ENCODE measurements at places on chromosomes 5 and 9. TPM values are rescaled to one million over a fixed set of nuclear protein-coding genes. Genes with fewer than 3 reads are reported as not detected.

DNA sequence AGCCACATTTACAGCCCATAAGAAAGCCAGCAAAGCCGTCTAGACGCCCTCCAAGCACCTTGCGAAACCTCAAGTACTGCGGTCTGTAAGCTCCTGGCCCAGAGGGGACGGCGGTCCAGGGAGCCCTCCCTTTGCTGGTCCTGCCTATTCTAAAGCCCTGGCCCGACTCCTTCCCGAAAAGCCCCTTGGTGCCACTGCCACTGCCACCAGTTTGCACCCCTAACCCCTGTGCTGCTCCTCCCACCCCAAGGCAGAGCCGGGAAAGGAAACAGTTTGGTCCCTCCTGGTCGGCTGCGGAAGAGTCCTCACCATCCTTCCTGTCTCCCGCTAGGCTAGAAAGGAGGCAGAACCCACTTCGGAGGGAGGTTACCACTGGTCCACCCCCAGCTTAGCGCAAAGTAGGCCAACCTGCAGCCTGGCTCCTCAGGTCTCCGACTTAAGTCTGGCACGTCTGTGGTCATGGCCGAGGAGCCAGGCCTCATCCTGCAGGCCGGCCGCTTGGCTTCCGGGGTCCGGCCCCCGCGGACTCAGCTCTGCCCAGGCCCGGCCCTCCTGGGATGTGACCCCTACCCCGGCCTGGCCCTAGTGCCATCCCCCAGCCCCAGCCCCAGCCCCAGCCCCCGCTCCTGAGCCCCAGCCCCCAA is 916 bp downstream of the TOR1A start:
- DNase-seq: peak; percentile 48

DNA sequence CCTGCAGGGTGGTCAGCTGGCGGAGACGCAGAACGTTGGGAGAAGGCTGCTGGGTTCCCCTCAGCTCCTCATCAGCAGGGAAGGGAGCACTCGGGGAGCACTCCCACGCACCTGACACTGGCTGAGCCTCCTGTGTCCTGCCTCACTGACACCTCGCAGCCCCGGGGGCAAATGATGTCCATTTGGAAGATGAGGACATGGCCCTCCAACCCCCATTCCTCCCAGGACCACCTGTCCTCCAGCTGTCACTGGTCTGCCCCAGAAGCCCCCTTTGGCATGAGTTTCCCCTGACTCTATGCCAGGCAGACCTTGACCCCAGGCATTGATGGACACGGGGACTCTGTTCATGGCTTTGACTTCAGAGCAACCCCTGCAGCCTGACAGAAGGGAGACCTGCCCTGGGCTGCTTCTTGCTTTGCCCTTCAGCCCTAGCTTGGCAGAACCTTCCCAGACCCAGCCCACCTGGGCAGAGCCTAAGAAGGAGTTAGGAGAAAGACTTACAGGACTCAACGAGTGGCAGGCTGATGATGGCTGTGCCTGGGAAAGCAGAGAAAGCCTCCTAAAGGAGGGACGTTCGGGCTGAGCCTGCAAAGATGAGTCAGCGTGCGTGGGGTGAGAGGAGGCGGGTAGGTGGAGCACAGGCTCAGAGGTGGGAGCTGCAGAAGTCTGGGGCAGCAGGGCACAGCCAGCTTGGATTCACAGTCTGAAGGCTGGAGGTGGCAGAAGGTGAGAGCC is 90.6 kb downstream of the LMX1B start:
- peak; percentile 74 for DNase-seq

GRCh38 chr9:29775491-29775890 is 2202.2 kb upstream of the C9orf72 start:
- DNase-seq: no peak

DNA sequence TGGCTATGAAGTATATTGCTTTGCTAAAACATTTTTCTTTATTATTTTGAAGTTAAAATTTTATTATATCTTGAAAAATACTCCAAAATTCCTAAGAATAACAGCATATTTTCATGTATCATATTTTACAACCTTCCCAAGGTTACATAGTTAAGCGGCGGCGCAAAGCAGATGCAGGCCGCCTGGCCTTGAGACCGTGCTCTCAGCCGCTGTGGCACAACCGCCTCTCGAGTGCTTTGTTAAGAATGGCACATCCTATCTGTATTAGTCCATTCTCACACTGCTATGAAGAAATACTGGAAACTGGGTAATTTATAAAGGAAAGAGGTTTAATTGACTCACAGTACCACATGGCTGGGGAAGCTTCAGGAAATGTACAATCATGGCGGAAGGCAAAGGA is 228.8 kb downstream of the ARRDC3 start:
- no peak for DNase-seq

DNA sequence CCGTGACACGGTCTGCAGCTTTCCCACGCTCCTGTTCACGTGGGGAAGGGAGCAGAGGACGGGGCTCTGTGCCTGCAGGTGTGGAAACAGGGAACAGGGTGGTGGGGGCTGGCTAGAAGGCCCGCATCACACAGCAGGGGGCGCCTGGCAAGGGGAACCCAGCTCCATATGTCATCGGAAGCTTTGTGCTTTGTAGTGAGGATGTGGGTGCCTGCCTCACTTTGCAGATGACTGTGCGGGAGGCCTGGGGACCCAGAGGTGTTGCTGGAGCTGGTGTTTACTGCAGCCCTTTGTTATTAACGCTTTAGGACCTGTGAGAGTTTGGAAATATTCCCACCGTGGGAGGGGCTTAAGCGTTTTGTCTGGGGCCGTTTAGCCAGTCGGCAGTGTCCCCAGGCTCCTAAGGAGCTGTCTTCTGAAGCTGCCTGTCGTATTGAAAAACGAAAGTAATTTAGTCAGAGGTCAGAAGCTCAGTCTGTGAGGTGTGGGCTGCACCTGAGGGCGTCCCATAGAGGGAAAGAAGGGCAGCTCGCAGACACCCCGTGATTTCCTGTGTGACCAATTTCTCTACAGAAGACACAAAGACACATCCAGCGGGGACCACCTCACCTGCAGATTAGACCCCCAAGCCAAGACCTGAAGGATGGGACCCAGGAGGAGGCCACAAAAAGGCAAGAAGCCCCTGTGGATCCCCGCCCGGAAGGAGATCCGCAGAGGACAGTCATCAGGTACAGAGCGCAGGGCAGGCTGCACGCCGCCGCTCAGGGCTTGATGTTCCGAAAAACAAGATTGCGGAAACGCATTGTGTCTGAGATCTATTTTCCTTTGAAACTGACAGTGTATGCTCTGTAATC is 9.1 kb downstream of the MAN1B1 start:
- DNase-seq: peak; percentile 94

DNA sequence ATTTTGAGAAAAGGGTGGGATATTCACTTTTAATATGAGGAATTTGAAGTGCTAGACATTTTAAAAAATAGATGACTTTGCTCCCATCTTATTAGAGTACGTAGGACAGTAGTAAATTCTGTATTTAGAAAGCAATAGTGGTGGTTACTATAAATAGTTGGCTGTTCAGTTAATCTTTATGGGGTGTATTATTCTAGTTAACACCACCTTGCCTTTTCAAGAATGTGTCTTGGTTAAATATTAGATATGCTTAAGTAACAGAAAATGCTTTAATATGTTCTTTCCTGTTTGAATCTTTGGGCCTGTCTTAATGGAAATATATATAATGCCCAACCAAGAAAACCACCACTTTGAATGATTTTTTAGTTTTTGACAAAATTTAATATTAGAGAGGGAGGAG is 608.7 kb upstream of the FAM174A start:
- no peak for DNase-seq

DNA sequence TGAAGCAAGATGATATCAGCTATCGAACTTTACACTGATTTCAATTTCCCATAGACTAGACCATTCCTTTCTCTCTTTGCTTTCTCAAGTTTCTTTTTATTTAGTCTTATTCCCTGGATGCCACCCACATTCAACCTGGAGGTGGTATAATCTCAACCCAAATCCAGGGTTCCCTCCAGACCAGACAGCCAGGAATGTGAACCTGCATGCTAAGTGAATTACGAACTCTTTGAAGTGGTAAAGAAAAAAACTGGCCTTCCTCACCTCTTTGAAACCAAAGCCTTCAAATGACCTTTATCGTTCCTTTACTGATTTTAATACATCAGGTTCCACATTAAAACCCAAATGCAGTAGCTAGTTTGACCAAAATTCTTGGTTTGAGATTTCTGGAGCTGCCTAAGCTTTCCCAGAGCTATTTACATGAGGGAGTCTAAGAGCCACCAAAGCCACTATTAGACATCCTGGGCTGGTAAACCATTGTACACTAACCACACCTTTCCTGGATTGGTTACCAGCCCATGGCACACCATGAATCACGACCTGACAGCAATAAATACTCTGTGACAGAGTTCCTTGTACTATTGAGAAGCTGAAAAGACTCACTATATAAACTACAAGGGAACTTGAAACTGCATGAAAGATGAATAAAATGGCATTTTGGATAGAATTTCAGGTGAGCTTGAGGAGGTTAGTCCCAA is 323.7 kb downstream of the ADAMTS6 start:
- peak; percentile 8 for DNase-seq

- DNase-seq: peak; percentile 71
Observed at GRCh38 chr9:134066913-134067851, 644 bp downstream of the BRD3 start.

DNA sequence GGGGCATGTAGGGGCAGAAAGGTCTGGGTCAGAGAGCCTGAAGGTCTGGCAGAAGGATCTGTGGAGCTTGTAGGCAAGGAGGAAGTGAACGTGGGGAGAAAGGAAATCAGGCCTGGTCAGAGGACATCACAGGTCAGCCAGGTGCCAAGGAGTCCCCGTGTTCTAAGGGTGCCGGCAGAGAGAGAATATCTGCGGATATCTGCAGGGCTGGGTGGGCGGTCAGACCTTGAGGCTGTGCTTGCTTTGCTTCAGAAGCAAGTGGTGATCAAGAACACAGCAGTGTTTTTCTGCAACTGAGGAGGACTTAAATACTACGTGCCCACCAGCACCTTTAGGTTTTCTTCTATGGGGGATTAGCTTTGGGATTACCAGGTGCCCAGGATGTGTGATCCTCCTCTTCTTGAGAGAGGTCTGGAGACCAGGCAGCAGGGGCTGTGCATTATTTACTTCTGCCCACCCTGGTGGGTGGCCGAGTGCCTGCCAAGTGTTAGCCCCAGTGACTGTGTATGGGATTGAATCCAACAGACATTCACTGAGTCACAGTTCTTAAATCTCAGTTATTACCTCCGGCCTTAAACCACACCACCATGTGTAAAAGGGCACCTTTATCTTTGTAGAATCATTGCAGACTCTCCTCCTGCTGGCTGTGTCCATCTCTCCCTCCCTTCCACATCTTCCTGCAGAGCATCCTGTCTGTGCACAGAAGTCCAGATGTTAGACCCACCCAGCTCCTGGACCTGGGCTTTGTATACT is 12.5 kb upstream of the SHB start:
- DNase-seq: no peak

DNA sequence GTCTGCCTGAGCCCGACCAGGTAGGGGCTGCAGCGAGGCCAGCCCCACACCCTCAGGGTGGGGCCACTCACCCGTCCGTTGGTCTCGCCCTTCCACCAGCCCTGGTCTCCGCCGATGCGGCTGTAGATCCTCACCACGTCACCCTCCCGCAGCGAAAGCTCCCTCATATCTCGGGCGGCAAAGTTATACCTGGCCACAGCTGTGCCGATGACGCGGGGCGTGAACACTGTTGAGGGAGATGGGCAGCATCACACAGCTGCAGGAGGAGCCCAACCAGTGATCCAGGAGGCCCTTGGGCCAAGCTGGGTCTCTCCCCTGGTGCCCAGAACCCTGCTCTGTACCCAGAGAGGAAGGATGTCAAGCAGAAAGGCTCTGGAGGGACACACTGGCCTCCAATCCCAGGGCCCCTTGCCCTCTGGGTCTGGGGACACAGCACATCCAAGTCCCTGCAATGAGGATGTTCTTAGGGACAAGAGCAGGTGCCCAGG is 30.3 kb upstream of the SARDH start:
- no peak for DNase-seq

GRCh38 chr5:59188419-59189225 is 605.7 kb downstream of the RAB3C start:
- DNase-seq: peak; percentile 78

- DNase-seq: no peak
Observed at GRCh38 chr5:39650008-39650762, 225.4 kb upstream of the DAB2 start.

DNA sequence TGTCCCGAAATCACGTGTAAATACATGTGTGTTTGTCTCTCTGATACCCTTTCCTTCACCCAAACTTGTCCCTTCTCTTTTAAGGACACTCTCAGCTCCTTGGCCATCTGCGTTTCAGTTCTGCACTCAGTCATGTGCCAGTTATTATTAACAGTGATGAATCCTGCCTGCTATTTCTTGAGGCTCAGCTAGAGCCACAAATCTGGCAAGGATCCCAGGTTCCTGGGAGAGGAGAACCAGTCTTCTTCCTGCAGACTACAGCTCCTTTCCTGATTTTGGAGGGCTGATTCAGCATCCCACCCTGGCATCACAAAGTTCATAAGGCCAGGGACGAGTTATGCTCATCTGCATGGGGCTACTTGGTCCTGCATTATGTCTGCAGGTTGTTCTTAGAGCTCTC is 5.6 kb downstream of the MAMDC2 start:
- no peak for DNase-seq

- DNase-seq: no peak
Observed at GRCh38 chr5:65262649-65263059, 219.1 kb downstream of the ADAMTS6 start.

- DNase-seq: no peak
Observed at GRCh38 chr9:132806723-132807421, 71.2 kb downstream of the AK8 start.

DNA sequence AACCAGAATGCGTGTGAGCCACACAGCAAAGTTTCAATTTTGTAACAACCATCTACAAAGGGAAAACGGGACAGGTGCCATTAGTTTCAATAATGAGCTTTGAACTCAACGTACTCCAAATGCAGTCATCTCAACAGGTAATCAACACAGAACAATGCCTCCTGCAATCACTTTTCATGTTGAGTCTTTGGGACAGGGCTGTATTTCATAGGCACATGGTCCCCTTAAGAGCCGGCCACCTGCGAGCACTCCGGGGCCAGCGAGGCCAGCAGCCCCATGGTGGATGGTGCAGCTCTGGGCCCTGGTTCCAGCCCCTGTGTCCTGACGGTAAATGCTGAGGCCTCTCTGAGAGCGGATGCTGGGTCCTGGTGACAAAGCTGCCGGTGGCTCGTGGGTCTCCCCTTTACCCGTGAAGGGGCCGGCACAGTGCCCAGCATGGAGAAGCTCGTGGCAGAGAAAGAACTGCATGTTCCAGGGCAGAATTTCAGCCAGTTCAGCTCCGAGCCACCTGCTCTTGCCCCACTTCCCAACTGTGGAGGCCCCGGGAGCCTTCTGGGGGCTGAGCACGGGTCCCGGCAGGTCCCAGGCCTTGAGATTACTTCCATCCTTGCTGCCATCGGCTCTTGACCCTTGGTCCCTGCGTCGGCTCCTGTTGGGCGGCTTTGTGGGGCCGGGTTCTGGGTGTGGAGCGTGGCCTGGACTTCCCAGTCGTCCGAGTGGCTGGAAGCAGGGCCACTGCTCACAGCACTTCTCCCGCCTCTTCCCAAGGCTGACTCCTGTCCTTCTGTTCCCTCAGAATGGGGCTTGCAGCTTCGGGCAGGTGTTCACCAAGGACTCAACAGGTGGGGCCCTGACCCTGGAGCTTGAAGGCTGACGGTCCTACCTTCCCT is 26.1 kb upstream of the RNU6ATAC start:
- no peak for DNase-seq

The SPATA31A3 gene
- not detected for total RNA-seq

The SLC36A3 gene
- total RNA-seq: not detected

The HTR1A gene
- total RNA-seq: not detected

The SRD5A1 gene
- total RNA-seq: 7.6 TPM

The DNM1 gene
- total RNA-seq: 0.72 TPM

The RNF183 gene
- total RNA-seq: 0.37 TPM

The PRSS3 gene
- not detected for total RNA-seq

The INVS gene
- total RNA-seq: 19.3 TPM

The AGTPBP1 gene
- 39.8 TPM for total RNA-seq

Data from activated CD4-positive, alpha-beta T cell treated with anti-CD3 and anti-CD28 coated beads for 36 hours (primary cell).